Neural progenitor cell (in vitro differentiated cells): ENCODE measurements at places on chromosomes 5 and 9. TPM values are rescaled to one million over a fixed set of nuclear protein-coding genes. Genes with fewer than 3 reads are reported as not detected.

GRCh38 chr5:26805076-26805475, 233.3 kb downstream of the CDH9 start:
- no peak for DNase-seq

ARL10 gene
- total RNA-seq, result 9.1 and 16.6 TPM in 2 replicates

TAF11L5 gene
- total RNA-seq, result not detected in 2 replicates

LCN9 gene
- total RNA-seq, result 2.4 and 6.6 TPM in 2 replicates

GLDC gene
- 81.6 and 100 TPM in 2 replicates for total RNA-seq
